ENCODE measurements at places on chromosomes 1 and 21.
A peak's percentile ranks its signal among the peaks of the same experiment; 100 is the strongest.

GRCh38 chr1:172647987-172648386, 10.9 kb upstream of the FASLG start:
- DNase-seq, result no peak

DNA sequence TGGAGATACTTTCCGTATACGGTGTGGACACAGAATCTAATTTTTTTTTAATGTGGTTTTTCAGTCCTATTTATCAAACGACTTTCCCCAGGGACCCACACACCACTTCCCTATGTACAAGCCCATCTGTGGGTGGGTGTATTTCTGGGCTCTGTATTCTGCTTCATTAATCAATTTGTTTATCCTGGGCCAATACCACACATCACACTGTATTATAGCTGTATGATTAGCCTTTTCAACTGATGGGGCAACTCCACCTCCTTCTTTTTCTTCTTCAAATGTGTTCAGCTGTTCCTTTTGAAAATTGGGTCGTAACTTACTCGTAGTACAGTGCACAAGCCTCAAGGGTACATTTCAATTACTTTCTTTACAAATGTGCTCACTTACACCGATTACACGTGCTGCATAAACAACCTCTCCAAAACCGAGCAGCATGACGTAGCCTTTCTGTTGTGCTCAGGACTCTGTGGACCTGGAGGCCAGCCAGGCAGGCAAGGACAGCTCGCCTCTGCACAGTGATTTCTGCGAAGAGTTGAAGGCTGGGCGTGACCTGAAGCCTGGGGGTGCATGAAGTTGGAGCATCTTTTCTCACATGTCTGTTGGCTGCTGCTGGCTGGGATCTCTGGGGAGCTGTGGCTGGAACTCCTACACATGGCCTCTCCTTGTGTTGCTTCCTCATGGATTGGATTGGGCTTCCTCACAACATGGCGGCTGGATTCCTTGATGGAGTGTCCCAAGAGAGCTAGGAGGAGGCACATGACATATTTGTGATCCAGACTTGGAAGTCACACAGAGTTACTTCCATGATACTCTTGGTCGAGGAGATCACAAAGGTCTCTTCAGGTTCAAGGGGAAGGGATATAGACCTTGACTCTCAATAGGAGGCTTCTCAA, 126.5 kb downstream of the CRYAA start:
- DNase-seq, result no peak

DNA sequence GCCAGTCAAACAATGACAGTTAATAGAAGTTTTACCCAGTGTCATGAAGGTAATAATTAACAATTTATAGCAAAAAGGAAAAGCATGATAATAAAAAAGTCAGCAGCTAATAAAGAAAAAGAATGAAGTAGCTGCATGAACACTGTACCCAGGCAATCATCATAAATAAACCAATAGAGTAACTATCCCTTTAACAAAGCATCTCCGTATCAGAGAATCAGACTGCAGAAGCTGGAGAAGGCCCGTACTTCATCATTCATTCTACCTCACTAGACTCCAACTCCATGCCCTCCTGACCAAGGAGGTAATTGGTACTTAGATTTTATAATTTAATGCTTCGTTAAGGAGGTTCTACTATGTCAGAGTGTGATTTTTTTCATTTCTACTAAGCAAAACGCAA, 140.5 kb downstream of the NEGR1 start:
- no peak for DNase-seq

- no peak for DNase-seq
These were observed 99.2 kb upstream of the PALMD start for GRCh38 chr1:99546432-99547416.

DNA sequence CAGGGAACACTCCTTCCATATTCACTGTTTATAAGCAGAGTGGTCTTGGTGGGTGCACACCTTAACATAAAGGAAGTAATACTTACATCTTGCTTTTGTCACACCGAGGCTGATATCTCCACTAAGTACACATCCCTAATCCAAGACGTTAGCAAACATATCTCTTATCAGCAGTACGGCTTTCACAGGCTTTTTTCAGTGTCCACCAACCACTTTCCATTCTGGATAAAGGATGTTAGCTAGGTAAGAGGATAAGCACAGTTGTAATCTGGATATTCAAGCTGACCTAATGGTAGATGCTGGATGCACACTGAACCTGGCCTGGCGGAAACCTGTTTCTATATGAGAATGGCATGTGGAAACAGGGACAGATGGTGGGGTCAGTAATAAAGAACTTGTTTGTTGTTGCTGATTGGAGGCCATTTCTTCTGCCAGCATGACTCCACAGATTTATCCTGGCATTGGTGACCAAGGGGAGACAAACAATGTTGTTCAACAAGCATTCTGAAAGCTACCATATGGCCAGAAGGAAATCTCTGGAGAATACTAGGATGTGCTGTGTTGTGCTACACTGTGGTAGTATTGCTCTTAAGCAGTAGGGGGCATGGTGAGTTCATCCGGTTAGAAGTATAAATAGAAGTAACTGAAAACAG, 416.4 kb downstream of the PTBP2 start:
- DNase-seq, result no peak

GRCh38 chr1:18725231-18725895, 94.7 kb downstream of the PAX7 start:
- DNase-seq, result no peak

- DNase-seq, result no peak
These were observed 576.6 kb downstream of the NPHP4 start for GRCh38 chr1:5415606-5416005.

GRCh38 chr1:108597041-108597440, 37.1 kb downstream of the EEIG2 start:
- no peak for DNase-seq

DNA sequence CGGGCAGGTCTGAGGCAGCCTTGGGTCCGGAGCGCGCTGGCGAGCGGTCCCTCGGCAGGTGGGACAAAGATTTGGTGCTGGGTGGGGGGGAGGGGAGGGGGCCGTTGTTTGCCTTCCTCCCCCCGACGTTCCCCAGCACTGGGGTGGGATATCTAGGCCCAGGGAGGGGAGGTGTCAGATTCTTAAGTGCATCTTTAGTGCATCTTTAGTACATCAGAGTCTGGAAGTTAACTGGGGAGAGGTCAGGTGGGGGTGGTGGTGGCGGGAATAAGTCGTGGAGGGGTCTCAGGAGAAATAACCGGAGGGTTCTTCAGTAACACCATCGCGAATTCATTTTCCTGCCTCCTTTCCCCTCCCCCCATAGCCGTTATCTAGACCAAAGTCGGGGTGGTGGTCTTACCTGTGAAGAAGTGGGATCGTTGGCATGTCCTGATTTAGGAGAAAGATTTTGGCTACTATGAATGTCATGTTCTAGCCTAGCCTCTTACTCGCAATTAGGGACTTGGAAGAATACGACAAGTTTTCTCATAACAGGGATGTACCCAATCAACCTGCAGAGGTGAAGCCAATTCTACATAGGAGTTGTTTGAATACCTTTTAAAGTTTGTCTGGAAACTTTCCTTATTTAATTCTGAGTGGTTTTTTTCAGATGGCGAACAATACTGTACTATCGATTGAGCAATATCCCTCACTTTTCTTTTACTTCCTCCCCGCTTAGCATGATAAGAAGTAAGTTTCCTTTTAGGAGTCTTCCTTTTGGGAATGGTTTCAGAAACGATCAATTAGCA, 886 bp downstream of the ZMYM4 start:
- DNase-seq, result peak; percentile 0

GRCh38 chr1:202034149-202034682, 23.8 kb downstream of the ELF3 start:
- DNase-seq, result no peak

GRCh38 chr1:156014829-156015228, 5.9 kb downstream of the SSR2 start:
- DNase-seq, result no peak

DNA sequence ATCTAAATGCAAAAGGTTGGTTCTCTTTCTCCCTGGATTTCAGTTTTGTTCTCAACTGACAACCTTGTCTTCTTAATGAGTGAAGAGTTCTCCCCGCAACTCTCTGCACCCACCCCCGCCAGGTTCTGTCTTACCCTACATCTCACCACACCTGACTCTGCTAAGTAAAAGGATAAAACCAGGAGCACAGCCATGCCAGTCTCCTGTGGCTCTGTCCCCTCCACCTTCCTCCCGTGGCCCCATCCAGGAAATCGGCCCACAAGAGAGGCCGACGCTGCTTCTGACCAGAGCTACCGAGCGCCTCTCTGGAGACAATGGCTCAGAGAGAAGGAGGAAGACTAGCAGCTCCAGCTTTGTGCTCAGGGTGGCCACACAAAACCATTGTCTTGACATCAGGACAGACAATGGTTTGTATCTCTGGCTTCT, 72.2 kb downstream of the PLEKHA6 start:
- DNase-seq, result no peak

DNA sequence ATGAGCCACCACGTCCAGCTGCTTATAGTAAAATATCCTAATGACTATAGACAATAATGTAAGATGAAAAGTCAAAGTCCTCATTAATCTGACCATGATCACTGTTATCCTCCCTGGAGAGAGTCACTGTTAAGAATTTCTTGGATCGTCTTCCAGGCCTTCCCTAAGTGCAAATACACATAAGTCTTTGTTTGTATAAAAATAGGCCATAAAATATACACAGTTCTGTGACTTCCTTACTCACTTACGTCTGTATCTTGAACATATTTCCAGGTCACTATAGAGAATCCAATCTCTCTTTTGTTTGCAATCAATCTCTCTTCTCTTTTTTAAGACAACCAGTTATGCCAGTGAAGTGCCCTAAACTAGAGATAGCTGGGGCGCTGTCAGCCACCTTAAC, 89.1 kb upstream of the LYST start:
- no peak for DNase-seq

DNA sequence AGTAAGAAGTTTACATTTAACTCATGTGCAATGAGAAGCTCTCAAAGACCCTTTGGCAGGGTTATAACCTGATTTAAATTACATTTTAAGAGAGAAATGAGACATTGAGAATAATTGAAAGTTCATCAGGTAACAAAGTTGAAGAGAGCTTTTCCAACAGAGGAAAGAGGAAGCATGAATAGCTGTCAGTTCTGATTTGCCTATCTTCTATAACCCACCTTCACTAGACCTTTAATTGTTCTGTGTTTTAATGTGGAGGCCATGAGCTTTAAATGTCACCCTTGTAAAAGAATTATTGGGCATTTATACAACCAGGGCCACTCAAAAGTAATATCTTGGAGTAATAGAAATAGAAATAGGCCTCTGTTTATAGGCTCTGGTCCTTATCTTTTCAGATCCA, 9.3 kb upstream of the FCRL1 start:
- no peak for DNase-seq

DNA sequence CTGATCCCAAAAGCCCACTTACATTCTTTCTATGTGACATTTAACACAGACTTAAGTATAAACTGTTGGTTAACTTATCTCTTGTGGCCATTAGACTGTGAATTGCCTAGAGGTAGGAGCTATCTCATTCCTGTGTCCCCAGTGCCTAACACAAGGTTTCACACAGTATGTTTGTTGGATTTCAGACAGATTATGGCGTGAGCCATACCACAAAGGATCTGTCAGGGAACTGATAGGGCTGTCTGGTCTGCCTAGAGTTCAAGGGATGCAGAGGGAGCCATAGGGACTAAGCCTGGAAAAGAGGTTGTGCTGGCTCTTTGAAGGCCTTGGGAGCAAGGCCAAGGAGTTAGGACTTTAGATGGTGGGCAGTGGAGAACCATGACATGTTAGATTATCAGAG, 40.0 kb downstream of the MEF2D start:
- no peak for DNase-seq

- no peak for DNase-seq
These were observed 141.4 kb downstream of the PLPP3 start for GRCh38 chr1:56437959-56438358.

DNA sequence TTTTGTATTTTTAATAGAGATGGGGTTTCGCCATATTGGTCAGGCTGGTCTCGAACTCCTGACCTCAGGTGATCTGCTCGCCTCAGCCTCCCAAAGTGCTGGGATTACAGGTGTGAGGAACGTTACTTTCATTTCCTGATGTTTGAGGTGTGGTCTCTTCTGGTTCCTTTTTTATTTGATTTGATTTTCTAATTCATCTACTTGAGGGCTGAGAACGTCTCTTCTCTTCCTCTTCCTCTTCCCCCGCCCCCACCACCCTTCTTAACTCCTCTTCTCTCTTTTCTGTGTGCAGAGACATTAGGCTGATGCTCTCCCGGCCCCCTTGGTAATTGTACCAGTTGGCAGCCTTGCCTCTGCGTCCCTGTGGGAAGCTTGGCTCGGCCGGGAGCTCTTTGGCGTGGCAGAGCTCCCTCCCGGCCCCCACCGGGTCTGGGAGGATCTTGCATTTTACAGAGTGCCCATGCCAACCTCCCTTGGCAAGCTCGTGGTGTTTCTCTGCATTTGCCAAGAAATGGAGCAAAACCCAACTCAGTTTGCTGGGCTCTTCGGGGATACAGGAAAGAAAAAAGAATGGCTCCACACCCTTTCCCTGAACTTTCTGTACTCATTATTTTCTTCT, 19.9 kb downstream of the CRYAA start:
- DNase-seq, result no peak

GRCh38 chr1:25001125-25001915, 71.2 kb upstream of the RUNX3 start:
- no peak for DNase-seq

- no peak for DNase-seq
These were observed 2.5 kb downstream of the SMIM1 start for GRCh38 chr1:3774946-3775489.

- DNase-seq, result no peak
These were observed 6.4 kb downstream of the C1orf116 start for GRCh38 chr1:207026104-207026534.

- DNase-seq, result no peak
These were observed 510.1 kb upstream of the CXADR start for GRCh38 chr21:17002594-17003257.

- DNase-seq, result no peak
These were observed 235.5 kb upstream of the SGIP1 start for GRCh38 chr1:66298464-66298863.

DNA sequence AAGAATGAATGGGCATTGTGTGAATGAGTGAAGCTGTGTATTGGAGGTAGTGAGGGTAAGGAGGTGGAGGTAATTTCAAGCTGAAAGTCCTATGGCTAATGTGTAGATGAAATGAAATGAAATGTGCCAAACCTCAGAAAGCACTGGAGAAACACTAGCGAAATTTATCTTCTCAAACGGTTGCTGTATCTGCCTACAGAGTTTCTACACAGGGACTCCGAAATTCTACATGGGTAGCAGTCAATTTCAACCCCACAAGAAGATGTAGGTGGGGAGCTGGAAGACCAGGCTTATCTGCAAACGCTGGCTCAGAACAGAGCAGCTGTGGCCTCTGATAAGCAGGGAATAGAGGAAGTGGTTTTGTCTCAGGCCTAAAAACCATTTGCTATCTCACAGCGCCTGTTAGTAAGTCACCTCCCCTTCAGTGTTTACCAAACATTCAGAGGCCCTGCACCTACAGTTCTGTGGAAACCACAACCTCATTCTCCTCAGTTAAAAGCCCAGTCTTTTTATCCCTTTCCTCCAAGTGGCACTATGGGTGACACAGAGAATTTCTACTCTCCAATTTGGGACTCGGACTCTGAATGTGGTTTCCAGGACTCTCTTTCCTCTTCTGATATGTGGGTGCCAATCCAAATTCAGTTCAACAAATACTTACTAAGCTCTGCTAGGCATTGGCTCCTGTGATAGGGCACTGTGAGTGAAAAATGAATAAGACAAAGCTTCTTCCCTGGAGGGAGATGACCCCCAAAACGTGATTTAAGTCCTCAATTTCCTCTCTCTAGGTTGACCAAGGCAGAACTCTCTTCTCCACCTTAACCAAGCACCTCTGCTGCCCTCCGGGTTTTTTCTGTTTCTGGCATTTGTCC, 17.2 kb upstream of the SLAMF6 start:
- no peak for DNase-seq

- DNase-seq, result no peak
These were observed 6.2 kb upstream of the PFKL start for GRCh38 chr21:44293551-44294231.

Measured in activated CD4-positive, CD25-positive, alpha-beta regulatory T cell treated with anti-CD3 and anti-CD28 coated beads, Interleukin-2, amount 50 U/mL, for 16 hours (primary cell).